ENCODE measurements at places on chromosomes 6 and 20.
A peak's percentile ranks its signal among the peaks of the same experiment; 100 is the strongest.

GRCh38 chr6:30647242-30648116 lies 546 bp downstream of the C6orf136 start:
- DNase-seq = peak; percentile 92

DNA sequence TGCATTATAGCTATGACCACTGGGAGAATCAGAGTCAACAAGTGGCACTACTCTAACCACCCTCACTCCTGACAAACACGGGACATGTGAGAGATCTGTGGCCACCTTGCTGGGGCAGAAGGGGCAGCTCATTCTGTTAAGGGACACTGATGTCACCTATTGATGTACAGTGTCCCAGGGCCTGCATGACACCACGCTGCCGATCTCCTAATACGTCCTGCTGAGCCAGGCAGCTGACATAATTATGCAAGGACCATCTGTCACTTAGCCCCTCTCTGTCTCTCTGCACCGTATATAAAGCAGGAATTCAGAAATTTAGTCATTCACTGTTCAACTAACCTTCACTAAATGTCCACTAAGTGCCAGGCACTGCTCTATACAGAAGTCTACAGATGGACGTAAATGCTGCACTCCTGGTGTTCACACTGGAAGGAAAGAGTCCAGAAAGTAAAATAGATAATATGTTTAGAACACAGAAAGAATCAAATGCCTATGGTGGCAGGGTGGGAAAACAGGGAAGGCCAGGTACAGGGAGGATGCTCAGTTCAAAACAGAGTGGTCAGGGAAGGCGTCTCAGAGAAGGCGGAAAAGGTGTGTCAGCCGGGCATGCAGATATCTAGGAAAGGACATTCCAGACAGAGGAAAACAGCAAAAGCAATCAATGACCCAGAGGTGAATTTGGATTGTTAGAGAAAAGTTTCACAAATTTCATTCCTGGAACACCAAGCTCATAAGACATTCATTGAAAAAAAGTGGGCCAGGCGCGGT lies 173.8 kb downstream of the ZNF217 start:
- DNase-seq = no peak

GRCh38 chr6:44091981-44092884 lies 35.0 kb downstream of the MRPL14 start:
- no peak for DNase-seq

- no peak for DNase-seq
These were observed 44.8 kb downstream of the ATRN start for GRCh38 chr20:3515379-3516170.

GRCh38 chr20:44678242-44678641 lies 26.7 kb upstream of the ADA start:
- no peak for DNase-seq

DNA sequence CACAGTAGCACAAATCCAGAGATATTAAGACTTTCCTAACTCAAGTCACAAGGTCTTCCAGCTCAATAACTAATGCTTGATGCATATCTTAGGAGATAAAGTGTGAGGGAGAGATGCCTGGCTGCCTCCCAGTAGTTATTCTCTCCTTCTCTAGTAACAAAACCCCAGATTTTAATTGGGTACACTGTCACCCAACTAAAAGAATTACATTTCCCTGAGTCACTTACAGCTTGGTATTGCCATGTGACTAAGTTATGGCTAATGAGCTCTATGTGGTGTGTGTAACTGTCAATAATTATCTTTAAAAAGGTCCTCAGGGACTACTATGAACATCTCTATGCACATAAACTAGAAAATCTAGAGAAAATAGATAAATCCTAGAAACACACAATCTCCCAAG lies 32.0 kb downstream of the KIF6 start:
- no peak for DNase-seq

- DNase-seq = peak; percentile 74
These were observed 25.0 kb downstream of the TAF8 start for GRCh38 chr6:42075159-42075838.

DNA sequence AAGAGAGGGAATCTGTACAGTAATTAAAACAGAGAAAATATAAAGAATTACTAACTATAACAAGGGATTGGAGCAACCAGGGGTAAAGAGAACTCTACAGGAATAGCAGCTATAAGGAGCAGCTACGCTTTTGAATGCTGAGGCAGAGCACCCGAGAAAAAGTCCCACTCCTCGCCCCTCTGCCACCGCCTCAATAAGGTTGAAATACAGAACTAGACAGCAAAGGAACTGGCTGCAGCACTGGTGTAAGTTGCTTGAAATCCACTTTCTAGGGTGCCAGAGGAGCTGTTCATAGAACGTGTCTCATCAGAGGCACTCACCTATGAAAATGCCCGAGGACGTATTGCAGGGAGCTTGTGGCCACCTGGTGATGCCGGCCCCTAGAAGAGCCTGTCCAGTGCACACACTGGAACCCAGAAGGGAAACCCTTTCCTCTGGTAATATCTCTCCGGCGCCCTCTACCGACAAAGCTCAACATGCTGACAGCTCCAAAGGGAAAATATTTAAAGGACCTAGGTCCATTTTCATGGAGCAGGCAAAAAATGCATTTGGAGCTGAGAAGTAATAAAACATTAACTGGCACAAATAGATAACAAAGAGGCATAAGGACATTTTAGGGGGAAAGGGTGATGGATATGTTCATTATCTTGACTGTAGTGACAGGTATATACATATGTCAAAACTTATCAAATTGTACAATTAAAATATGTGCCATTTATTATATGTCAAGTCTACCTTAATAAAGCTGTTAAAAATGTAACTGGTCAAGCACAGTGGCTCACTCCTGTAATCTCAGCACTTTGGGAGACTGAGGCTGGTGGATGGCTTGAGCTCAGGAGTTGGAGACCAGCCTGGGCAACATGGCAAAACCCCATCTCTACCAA lies 137.4 kb upstream of the HDAC2 start:
- DNase-seq = peak; percentile 58

- no peak for DNase-seq
These were observed 38.8 kb upstream of the ID1 start for GRCh38 chr20:31566319-31566657.

DNA sequence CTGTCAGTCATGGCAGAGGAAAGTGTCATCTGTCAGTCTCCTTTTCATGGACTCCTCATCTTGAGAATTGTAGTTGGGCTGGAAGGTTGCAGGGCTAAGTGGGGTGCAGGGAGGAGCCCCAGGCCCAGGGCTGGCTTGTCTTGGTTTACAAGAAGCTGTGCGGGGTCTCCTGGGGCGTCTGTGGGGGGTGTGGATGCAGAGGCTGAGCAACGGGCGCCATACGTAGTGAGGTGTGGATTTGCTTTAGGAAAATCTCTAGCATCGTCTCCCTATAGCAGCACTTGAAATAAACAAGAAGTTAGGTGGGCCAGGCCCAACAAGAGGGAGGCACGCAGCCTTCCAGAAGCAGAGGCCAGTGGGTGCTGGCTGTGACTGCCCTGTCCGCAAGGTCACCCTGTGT lies 1.8 kb upstream of the SLC17A9 start:
- DNase-seq = no peak

DNA sequence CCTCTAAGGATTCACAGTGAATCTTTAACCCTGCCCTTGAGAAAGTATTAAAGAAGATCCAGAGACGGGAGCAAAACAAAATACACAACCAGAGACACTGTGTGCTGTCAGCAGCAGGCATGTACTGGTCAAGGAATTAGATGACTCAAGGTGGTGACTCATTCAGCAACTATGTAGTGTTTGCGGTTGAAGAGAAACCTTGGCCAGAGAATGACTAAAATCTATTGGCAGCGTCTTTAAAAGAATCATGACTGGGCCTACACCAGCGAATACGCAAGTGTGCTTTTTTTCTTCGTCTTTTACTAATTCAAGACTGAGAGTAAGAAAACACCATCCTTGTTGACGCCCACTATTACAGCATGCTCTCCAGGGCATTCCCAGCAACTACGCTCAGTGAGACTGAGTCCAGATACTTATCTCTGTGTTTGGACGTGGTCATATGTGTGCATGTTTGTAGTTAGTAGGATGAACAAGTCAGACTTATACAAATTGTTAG lies 72.4 kb upstream of the BACH2 start:
- peak; percentile 93 for DNase-seq

- DNase-seq = no peak
These were observed 2.9 kb upstream of the HIVEP2 start for GRCh38 chr6:142947714-142948480.

DNA sequence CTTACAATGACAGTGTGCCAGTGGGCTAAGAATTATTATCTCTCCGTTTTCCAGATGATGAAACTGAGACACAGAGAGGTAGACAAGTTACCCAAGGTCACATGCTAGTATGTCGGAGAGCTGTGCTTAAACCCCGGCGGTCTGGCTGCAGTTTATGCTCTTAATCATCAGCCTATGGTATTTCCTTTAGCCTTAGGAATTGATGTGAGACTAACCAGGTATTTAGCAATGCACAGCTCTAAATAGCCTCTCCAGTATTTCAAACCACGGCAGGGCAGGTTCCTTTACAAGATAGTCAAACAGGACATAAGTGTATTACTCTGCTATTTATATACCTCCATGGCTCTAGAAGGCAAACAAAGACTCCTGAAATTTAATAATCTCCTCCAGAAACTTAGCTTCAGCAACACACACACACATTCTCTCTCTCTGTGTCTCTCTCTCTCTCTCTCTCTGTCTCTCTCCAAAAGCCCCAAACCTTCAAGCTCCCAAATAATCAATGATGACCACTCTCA lies 142.0 kb upstream of the ZNF217 start:
- DNase-seq = peak; percentile 86

- no peak for DNase-seq
These were observed 73.4 kb downstream of the FGD2 start for GRCh38 chr6:37078814-37079213.

DNA sequence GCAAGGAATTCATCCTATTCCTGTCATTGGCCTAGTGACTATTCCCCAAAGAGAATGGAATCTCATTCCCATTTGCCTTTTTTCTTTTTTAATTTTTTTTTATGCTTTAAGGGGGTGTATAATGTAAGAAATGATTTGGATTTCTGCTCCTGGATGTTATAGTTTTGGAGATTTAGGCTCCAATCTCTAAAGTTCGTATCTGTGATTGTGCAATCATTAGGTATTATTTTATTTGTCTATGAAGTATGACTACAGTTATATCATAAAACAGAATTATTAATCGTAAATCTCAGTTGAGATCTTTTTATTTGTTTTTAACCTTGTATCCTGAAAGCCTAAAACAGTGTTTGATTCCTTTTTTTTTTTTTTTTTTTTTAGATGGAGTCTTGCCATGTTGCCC lies 41.7 kb upstream of the EEF1A1 start:
- DNase-seq = no peak

DNA sequence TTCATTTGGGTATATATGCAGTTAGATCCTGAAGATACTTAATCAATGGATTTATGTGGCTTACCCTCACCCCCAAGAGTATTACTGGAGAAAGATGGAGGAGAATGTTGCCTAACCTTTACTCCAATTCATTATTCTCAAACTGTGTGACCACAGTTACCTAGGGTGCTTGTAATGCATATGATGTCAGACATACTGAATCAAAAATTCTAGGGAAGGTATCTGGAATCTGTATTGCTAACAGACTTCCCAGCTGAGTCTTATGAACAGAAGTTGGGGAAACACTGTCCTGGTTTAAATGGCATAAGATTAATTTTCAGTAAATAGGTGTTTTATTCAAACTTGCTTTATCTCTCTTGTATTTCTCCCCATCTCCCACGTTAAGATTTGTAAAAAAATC lies 83.9 kb downstream of the PKIB start:
- DNase-seq = no peak

DNA sequence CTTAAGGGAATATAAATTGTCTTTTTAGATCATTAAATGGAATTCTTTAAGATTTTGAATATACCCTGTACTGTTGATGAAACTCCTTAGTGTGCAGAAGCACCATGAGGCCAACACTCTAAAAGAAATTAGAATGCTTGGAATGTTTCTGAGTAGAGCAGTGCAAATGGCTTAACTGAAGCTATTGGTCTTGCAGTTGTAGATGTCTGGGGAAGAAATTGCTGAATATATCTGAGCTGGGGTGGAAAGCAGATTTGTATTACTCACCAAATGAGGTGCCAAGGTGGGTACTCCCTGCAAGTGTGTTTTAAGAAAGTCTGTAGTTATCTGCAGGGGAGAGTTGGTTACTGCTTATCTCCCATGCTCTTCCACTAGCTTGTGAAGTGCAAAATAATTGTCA lies 119.0 kb downstream of the ADGRG6 start:
- DNase-seq = no peak

DNA sequence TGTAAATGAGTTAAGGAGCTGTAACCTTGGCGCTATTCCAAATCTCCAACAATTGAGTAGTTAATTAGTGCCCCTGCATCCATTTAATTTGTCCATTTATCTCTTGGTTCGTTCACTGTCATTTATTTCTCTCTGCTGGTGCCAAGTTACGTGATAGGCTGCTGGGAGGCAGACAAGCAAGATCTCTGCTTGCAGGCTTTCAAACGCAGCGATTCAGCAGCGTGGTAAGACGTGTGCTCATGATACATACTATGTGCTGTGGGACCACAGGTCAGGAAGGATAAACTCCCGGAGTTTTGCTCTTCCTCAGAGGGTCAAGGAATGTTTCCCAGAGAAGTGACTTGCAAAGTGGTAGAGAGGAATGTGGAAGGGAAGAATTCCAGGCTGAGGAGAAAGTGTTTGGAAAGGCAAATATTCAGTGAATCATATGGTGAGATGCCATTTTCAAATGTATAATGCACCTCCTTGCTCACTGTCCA lies 46.4 kb downstream of the UTRN start:
- no peak for DNase-seq

- no peak for DNase-seq
These were observed 158.8 kb downstream of the DTNBP1 start for GRCh38 chr6:15504040-15504495.

- peak; percentile 45 for DNase-seq
These were observed 110.1 kb downstream of the ERMARD start for GRCh38 chr6:169861431-169862042.

DNA sequence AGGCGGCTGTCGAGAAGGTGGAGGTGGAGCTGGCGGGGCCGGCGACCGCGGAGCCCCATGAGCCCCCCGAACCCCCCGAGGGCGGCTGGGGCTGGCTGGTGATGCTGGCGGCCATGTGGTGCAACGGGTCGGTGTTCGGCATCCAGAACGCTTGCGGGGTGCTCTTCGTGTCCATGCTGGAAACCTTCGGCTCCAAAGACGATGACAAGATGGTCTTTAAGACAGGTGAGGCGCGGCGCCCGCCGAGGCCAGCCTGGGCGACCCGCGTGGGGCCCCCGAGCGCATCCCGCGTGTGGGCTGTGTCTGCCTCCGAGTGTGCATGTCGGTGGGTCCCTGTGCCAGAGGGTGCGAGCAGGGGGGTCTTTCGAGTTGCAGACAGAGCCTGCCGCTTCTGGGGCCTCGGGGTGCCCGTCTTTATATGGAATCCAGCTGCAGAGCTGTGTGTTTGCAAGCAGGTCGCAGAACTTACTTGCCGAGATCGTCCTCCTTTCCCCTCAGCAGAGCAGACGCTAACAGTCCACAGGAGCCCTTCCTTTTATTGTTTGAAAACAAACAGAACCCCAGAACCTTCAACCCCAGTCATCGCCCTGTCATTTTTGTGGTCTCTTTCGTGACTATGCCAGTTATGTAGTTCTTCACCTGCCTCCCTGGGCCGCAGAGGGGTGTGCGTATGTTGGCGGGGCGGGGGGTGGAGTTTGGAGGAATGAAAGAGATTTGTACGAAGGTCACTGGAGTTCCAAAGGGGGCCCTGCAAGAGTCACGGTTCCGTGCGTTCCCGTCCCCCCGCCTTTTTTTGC lies 766 bp downstream of the SLC16A10 start:
- peak; percentile 61 for DNase-seq

- no peak for DNase-seq
These were observed 622.4 kb upstream of the FLRT3 start for GRCh38 chr20:14959506-14960475.

GRCh38 chr6:167543602-167544497 lies 219.0 kb downstream of the TTLL2 start:
- no peak for DNase-seq

All from NB4 (cell line).